ENCODE measurements at places on chromosomes 6 and 20.
A peak's percentile ranks its signal among the peaks of the same experiment; 100 is the strongest.

GRCh38 chr6:157538168-157538567 is 157.2 kb downstream of the ZDHHC14 start:
- peaks cover 35% of the 10 kb centered on the region for H3K4me1 ChIP-seq
- no peak for DNase-seq

DNA sequence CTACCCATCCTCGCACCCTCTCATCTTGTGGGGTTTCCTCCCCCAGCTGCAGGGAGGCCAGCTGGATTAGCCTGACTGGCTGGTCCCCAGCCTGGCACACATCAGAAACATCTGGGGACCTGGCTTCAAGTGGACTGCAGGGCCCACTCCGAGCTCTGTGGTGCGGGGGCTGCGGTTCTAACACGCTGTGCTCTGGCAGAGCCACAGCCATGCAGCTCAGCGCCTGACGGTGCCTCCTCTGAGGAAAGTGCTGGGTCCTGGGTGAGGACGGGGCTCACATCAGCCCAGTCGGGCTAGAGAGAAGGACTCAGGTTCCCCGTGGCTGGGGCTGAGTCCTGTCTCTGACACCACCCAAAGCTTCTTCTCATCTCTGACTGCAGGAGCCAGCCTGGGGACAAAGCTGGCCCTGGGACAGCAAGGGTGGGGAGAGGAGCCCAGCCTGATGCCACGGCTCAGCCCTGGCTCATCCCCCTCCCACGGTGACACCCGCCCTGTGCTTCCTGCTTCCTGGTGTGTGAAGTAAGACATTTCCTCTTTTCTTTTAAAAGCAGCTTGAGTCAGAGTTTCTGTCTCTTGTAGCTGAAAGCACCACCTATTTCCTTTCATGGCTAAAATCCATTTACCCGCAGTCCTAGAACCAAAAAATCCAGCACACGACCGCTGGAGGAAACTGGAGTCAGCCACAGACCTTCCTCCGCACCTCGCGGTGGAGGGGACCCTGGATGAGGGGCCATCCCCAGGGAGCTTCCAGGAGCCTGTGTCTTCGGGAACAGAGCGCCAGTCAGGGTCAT is 127.4 kb upstream of the AFDN start:
- no peaks in the 10 kb centered on the region for H3K36me3 ChIP-seq
- peaks cover 20% of the 10 kb centered on the region for H3K4me1 ChIP-seq
- peaks cover 21% of the 10 kb centered on the region for H3K27me3 ChIP-seq
- DNase-seq = peak; percentile 81
- peak overlapping the region; percentile 46 for H3K4me3 ChIP-seq
- peak overlapping the region; percentile 88 for H3K27ac ChIP-seq

DNA sequence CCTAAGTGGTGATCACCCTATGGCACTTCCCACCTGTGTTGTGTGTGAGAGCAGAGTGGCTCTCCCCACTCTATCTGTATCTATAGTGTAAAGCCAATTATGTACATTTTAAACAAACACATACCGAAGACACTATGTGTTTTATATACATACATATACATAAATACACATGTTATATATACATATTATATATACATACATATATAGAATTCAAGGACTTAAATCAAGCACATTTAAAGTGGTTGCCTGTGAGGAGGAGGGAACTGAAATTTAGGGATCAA is 246.6 kb downstream of the LY86 start:
- DNase-seq = no peak
- no peaks in the 10 kb centered on the region for H3K36me3 ChIP-seq

- H3K36me3 ChIP-seq = no peaks in the 10 kb centered on the region
- peaks cover 10% of the 10 kb centered on the region for H3K27me3 ChIP-seq
- H3K4me3 ChIP-seq = no peak overlapping the region
These were observed 192.2 kb upstream of the LRFN2 start for GRCh38 chr6:40779409-40779808.

DNA sequence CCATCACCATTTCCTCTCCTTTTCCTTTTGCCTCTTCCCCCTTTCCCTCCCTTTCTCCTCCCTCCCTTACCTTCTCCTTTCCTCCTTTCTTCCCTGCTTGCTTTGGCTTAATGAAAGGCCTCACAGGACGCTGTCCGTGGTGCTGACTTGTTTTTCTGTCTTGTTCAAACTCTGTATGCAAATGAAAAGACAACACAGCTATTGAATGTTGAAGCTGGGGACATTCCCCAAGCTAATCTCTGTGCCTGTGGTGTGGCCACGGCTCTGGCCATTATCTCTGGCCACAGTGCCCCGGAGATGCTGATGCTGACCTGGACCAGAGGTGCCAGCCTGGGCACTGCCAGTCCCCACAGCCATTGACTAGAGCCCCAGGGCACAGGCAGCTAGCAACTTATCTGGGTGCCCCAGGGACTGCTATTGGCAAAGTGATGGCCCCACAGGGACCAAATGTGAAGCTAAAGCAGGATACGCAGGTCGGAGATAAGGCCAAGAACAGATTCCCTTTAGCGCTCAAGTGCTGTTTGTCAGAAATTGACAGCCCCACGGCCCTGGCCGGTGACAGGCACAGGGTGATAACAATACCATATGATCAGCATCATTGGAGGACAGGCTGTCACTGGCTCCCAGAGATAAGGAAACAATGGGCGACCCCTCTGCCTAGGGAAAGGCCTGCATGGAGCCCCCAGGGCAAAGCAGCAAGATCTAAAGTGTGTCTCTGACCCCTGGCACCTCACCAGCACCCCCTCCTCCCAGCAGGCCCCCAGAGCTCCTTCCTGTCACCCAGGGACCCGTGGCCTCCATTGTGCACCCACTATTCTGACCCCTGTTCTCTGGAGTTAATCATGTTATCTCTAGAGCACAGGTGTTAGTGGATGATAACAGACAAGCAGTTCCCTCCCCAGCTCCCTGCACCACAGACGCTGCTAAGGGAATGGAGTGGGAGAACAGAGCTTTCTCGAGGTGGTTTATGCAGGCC is 31.6 kb upstream of the SLC32A1 start:
- DNase-seq = peak; percentile 74
- peaks cover 30% of the 10 kb centered on the region for H3K27me3 ChIP-seq
- H3K27ac ChIP-seq = no peak overlapping the region
- no peaks in the 10 kb centered on the region for H3K36me3 ChIP-seq

GRCh38 chr6:134510142-134510541 is 192.2 kb upstream of the SGK1 start:
- no peak for DNase-seq
- no peaks in the 10 kb centered on the region for H3K4me1 ChIP-seq
- no peak overlapping the region for H3K4me3 ChIP-seq
- no peak overlapping the region for H3K27ac ChIP-seq
- no peaks in the 10 kb centered on the region for H3K36me3 ChIP-seq
- no peaks in the 10 kb centered on the region for H3K27me3 ChIP-seq

GRCh38 chr20:23187751-23188150 is 101.6 kb upstream of the CD93 start:
- no peaks in the 10 kb centered on the region for H3K4me1 ChIP-seq
- H3K27me3 ChIP-seq = peaks cover 2% of the 10 kb centered on the region
- no peak overlapping the region for H3K4me3 ChIP-seq
- H3K36me3 ChIP-seq = no peaks in the 10 kb centered on the region
- H3K27ac ChIP-seq = no peak overlapping the region
- no peak for DNase-seq

GRCh38 chr6:4071330-4071729 is 7.6 kb downstream of the FAM217A start:
- H3K4me3 ChIP-seq = no peak overlapping the region
- DNase-seq = no peak
- H3K4me1 ChIP-seq = no peaks in the 10 kb centered on the region
- H3K27ac ChIP-seq = no peak overlapping the region
- H3K36me3 ChIP-seq = no peaks in the 10 kb centered on the region
- no peaks in the 10 kb centered on the region for H3K27me3 ChIP-seq

DNA sequence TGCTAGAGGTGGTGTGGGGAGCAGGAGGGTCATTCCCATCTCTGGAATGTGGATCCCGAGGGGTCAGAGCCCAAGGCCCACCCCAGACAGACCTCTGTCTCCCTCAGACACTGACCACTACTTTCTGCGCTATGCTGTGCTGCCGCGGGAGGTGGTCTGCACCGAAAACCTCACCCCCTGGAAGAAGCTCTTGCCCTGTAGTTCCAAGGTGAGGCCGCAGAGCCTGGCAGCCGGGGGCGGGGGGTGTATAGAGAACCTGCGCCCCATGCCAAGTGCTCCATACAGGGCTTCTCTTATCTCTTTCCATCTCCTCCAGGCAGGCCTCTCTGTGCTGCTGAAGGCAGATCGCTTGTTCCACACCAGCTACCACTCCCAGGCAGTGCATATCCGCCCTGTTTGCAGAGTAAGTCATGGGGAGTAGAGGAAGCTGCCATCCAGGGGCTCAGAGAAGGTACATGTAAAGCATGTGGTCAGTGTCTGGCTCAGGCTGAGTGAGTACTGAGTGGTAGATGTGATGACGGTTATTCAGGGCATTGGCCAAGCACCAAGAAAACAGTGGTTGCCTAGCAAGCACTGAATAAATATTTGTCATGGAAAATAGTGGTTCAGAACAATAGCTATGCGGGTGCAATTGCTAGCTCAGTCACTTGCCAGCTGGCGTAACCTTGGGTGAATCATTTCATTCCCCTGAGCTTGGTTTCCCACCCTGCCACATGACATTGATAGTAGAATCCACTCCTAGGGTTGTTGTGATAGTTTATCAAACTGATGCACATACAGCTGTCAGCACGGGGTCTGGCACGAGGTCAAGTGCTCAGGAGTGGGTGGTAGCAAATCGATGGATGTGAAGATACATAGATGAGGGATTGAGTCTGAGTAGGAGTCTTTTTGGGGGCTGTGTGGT is 3.5 kb downstream of the PIGT start:
- DNase-seq = peak; percentile 37
- peak overlapping the region; percentile 39 for H3K27ac ChIP-seq
- peaks cover 46% of the 10 kb centered on the region for H3K36me3 ChIP-seq
- no peak overlapping the region for H3K4me3 ChIP-seq
- no peaks in the 10 kb centered on the region for H3K27me3 ChIP-seq

DNA sequence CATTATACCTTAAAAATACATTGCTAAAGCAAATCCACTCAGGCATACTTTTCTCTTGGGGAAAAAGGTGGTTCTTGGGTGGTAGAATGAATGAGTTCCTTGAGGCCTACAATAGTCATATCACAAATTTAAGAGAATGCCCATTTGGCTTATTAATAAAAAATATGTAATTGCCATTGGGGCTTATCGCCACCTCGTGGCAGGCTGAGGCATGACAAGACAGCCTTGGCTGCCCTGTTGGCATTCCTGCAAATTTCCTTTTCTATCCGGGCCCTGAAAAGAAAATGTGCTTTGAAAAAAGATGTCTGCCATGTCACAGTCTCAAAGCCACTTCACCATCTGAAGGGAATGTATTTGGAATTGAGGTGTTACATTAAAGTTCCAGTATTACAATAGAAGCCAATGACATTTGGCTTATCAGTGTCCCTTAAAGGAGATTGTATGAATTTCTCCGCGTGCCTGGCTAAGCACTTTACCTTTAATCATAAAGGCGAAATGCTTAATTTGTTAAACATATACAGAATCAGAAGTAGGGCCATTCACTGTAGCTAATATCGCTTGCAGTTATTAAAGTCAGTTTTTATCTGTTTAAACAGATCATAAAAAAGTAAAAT is 188.3 kb upstream of the ZFP64 start:
- H3K27ac ChIP-seq = no peak overlapping the region
- H3K36me3 ChIP-seq = no peaks in the 10 kb centered on the region
- H3K4me1 ChIP-seq = peaks cover 23% of the 10 kb centered on the region
- H3K4me3 ChIP-seq = no peak overlapping the region

GRCh38 chr20:23399568-23400241 is 21.6 kb downstream of the NAPB start:
- H3K36me3 ChIP-seq = peaks cover 15% of the 10 kb centered on the region
- no peaks in the 10 kb centered on the region for H3K27me3 ChIP-seq
- peak; percentile 38 for DNase-seq
- peaks cover 36% of the 10 kb centered on the region for H3K4me1 ChIP-seq

- no peak overlapping the region for H3K4me3 ChIP-seq
- no peak overlapping the region for H3K27ac ChIP-seq
- no peaks in the 10 kb centered on the region for H3K27me3 ChIP-seq
- DNase-seq = no peak
- H3K4me1 ChIP-seq = no peaks in the 10 kb centered on the region
These were observed 267.4 kb downstream of the CENPW start for GRCh38 chr6:126607289-126607688.

- no peak overlapping the region for H3K4me3 ChIP-seq
- peaks cover 6% of the 10 kb centered on the region for H3K36me3 ChIP-seq
- no peaks in the 10 kb centered on the region for H3K27me3 ChIP-seq
- no peak for DNase-seq
- no peak overlapping the region for H3K27ac ChIP-seq
- H3K4me1 ChIP-seq = peaks cover 16% of the 10 kb centered on the region
These were observed 76.2 kb downstream of the MAP3K4 start for GRCh38 chr6:161067749-161068148.

DNA sequence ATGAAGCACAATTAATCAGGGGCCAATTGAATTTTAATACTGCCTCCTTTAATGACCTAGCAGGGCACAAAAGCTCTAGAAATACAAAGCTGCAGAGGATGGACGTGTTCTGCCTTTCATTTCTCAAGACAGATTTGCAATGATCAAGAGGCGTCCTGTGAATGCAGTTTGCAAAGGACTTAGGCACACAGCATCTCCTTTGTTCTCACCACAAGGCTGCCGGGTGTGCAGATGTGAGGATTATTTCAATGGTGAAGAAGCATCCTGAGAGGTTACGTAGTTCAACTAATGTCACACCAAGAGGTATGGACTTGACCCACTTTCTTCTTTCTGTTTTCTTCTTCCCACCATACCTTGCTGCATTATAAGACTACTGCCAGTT is 42.9 kb upstream of the SPTLC3 start:
- H3K36me3 ChIP-seq = no peaks in the 10 kb centered on the region
- H3K4me1 ChIP-seq = peaks cover 24% of the 10 kb centered on the region
- DNase-seq = no peak
- H3K27me3 ChIP-seq = no peaks in the 10 kb centered on the region

DNA sequence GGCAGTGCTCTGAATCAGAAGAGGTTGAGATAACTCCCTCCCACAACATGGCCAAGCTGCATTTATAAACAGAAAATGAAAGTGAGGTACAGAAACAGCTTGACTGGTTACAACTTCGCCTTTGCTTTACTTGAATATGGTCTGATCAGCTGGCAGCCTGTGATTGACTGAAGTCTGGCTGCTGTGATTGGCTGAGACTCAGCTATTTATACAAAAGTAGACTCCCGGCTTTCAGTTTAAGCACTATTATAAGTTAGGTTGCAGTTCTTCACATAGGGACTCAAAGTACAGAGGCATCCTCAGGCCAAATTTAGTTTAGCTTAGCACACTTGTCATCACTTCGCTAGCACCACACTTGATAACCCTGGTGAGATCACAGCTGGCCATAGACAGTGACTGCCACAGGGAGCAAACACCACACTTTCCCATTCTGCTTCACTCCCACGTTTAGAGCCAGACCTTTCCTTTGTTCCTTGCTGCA is 362.6 kb downstream of the EPM2A start:
- no peaks in the 10 kb centered on the region for H3K36me3 ChIP-seq

- H3K36me3 ChIP-seq = peaks cover 35% of the 10 kb centered on the region
- no peak overlapping the region for H3K27ac ChIP-seq
- peaks cover 4% of the 10 kb centered on the region for H3K4me1 ChIP-seq
- no peak overlapping the region for H3K4me3 ChIP-seq
- H3K27me3 ChIP-seq = peaks cover 1% of the 10 kb centered on the region
These were observed 83.8 kb upstream of the FOXO3 start for GRCh38 chr6:108476847-108477430.
